Stimulated activated CD4-positive, alpha-beta T cell treated with anti-CD3 and anti-CD28 coated beads, Interleukin-12 subunit alpha, Interleukin-12 subunit beta, amount 100 ng/mL, for 4 hours (primary cell): ENCODE measurements at places on chromosomes 3 and 15.

DNA sequence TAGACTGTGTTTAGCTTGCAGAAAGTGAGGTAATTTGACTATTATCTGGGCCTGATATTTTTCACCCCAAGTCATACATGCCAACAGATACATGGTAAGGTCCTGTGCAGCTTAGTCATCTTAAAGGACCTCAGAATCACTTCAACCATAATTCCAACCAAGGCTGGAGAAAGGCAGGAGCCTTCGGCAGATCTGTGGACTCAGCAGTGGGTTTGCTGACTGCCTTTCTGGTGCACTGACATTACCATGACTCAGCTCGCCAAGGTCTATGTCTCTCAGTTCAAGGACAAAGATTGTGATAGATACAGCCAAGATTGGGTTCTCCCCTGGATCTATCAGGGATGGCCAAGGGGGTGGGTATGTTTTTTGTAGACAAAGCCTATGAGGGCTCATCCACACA lies 32.7 kb downstream of the LYZL4 start:
- DNase-seq = no peak

DNA sequence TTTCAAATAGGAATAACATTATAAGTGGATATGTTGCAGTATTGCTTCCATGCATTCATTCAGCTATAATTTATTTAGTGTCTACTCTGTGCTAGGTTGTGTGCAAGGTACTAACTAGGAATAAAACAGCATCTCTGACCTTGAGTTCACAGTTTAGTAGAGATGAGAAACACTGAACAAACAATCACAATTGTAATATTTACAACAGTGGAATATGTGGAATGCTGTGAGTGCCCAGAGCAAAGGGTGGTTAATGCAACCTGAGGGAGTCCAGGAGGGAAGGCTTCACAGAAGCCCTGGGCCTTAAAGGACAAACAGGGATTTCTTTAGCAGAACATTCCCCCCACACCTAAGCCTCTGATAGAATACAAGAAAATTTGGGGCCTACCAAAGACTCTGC lies 13.3 kb downstream of the SFMBT1 start:
- no peak for DNase-seq

DNA sequence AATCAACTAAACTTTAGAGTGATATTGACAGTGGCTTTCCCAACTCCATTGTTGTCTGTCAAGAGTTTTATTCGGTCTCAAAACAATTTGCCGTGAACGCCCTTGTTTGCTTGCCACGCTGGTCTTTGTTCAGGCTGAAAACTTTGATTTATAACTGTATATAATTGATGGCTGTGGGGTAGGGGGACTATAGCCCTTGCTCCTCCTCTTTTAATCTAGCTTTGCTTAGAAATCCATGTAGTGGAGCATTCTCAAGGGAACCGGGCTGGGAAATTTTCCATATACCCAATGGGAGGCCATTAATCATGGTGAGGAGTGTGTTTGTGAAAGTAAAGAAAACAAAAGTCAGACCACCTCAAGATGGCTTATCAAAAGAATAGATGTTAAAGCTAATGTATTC lies 339.8 kb upstream of the RARB start:
- no peak for DNase-seq

DNA sequence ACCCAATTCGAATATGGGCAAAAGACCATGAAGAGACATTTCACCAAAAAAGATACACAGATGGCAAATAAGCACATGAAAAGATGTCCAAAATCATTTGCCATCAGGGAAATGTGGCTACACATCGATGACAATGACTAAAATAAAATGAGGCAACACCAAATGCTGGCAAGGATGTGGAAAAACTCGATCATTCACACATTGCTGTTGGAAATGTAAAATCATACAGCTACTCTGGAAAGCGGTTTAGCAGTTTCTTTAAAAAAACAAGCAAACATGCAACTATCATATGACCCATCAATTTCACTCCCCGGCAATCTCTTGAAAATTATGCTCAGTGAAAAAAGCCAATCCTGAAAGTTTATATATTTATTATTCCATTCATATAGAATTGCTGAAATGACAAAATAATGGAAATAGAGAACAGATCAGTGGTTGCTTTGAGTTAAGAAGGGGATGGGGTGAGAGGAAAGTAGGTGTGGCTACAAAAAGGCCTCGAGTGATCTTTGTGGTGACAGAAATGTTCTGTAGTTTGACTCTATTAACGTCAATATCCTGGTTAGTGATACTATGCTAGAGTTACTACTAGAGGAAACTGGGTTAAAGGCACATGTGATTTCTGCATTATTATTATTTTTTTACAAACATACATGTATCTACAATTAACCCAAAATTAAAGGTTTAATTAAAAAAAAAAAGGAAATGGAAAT lies 45.0 kb downstream of the DLG1 start:
- no peak for DNase-seq

- no peak for DNase-seq
These were observed 334.2 kb upstream of the SEMA6D start for GRCh38 chr15:47383102-47383501.

DNA sequence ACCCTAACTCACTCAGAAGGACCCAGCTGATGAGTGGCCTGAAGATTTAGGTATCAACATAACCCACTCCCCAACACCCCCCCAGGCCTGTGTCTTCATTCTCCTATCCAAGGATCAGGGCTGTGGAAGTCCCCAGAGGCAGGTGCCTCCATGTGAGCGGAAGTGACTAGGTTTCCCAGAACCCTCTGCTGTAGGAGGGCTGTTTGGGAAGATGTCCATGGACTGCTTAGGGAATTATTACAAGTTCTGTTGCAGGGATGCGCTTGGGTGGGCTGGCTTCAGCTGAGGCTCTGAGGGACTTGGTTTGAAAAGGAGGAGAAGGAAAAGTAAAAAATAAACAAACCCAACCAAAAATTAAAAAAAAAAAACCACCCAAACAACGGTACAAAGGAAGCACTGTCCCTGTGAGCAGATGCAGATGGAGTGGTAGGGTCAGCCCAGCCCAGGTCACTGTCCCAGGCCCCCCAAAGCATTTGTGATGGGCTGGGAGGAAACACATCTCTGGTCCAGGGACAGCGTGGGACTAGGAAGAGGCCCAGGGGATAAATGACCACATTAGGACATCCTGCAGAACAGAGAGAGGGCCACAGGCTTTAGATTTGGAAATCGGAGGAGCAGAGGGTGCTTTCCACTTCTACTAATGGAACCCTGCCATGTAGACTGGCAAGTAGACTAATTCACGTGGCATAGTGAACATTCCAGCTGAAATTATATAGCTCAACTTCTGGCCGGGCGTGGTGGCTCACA lies 12.2 kb upstream of the APOD start:
- DNase-seq = no peak
